Thymus (tissue), 14 donors: ENCODE measurements at places on chromosomes 11 and 22. TPM values are rescaled to one million over a fixed set of nuclear protein-coding genes. Genes with fewer than 3 reads are reported as not detected.

SHANK2 gene
- 0.14 TPM for total RNA-seq

DNA sequence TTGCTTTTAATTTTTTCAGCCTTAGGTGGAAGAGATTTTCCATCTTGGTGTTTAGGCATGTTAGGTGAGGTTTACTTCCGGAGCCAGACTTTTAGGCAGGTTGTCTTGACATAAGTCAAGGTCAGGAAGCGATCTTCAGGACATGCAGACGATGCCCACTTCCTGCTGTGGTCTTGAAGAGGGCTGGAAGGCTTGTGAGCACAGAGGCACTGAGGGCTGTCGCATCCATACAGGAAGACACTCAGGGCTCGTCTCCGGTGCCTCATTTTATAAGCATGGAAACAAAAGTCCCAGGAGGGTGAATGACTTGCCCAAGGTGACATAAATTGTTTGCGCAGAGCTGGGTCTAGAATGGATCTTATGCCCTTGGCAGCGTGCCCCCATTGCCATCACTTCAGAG, 30.8 kb downstream of the MARK2 start:
- DNase-seq = peak; percentile 75
- H3K4me1 ChIP-seq = peaks cover 69% of the 10 kb centered on the region
- peak overlapping the region; percentile 6 for H3K27ac ChIP-seq
- peaks cover 10% of the 10 kb centered on the region for H3K36me3 ChIP-seq
- no peaks in the 10 kb centered on the region for H3K27me3 ChIP-seq

CLDN5 gene
- 8.9 TPM for total RNA-seq

DNA sequence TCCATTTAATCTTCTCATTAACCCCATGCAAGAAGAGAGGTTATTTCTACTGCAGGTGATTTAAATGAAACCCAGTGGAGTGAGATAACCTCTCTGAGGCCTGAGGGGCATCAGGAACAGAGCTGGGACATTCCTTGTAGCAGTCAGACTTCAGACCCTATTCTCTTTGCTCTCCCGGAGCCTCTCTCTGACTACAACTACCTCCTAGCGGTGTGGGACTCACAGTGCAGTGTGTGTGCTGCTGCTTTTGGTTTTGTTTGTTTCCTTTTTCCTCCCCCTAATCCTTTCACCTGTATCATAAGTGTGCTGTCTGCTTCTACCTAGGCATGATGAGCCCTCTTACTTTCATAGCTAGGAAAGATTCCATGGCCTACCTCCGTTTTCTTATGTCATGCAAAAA, 769.6 kb downstream of the NTM start:
- H3K4me1 ChIP-seq = no peaks in the 10 kb centered on the region
- no peak for DNase-seq
- no peaks in the 10 kb centered on the region for H3K36me3 ChIP-seq
- no peak overlapping the region for H3K27ac ChIP-seq
- H3K27me3 ChIP-seq = no peaks in the 10 kb centered on the region

HSPB2 gene
- total RNA-seq = 0.19 TPM

SELENOO gene
- total RNA-seq = 17.4 TPM

KCNE3 gene
- 2.9 TPM for total RNA-seq

DNA sequence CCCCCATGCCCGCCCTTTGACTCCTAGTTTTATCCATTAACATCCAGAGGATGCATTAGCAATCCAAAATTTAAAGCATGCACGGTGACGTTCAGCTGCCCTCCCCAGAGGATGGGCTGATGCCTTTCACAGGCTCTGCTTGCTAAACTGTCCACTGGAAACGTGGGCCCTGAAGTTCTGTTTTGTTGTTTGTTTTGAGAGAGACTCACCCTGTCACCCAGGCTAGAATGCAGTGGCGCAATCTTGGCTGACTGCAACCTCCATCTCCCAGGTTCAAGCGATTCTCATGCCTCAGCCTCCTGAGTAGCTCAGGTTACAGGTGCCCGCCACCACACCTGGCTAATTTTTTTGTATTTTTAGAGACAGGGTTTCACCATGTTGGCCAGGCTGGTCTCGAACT, 39.3 kb downstream of the NFRKB start:
- peaks cover 11% of the 10 kb centered on the region for H3K36me3 ChIP-seq
- no peak for DNase-seq
- no peak overlapping the region for H3K4me3 ChIP-seq
- no peaks in the 10 kb centered on the region for H3K27me3 ChIP-seq
- peaks cover 9% of the 10 kb centered on the region for H3K4me1 ChIP-seq

DBX1 gene
- not detected for total RNA-seq

PNPLA5 gene
- total RNA-seq = not detected

DNA sequence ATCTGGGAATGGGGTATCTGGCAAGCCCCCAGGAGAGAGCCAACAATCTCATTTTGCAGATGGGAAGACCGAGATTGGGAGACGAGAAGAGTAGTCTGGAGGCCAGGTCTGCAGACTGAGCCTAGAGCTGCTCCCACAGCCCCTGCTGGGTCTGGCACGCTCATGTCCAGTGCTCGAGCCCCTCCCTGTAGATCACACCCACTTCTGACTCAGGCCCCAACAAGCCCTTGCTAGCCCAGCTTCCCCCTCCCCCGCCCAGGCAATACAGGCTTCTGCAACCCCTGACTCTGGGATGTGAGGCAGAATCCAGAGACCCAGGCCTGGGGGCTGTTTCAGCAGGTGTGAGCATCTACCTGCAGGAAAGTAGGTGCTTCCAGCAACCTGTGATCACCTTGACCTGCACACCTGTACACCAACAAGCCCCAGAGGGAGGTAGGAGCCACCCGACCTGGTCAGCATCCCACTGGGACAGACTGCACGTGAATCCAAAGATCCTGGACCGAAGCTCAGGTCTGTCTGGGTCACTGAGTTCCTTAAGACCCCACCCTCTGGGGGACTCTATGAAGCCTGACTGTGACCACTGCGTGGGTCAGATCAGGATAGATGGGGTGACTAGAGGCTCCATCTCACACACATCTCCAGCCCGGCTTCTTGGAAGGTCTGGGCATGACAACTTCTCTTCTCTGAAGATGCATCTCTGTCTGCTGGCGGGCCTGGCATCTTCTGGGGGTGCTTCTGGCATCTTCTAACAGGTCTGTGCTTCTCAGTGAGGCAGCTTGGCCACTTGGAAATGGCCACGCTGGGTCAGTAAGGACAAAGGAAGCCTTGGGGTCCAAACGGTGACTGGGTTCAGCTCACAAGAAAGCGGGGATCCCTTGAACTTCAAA, 29.3 kb downstream of the LINC01488 start:
- H3K4me3 ChIP-seq = no peak overlapping the region
- no peaks in the 10 kb centered on the region for H3K36me3 ChIP-seq
- no peaks in the 10 kb centered on the region for H3K27me3 ChIP-seq

HOATZ gene
- total RNA-seq = 0.19 TPM

- H3K4me3 ChIP-seq = no peak overlapping the region
- no peaks in the 10 kb centered on the region for H3K27me3 ChIP-seq
- H3K27ac ChIP-seq = no peak overlapping the region
- H3K4me1 ChIP-seq = no peaks in the 10 kb centered on the region
- no peak for DNase-seq
Observed at GRCh38 chr11:75858613-75859012, 43.6 kb downstream of the UVRAG start.

OR51T1 gene
- total RNA-seq = not detected

- H3K27ac ChIP-seq = no peak overlapping the region
- H3K4me3 ChIP-seq = no peak overlapping the region
- H3K4me1 ChIP-seq = no peaks in the 10 kb centered on the region
- no peaks in the 10 kb centered on the region for H3K36me3 ChIP-seq
Observed at GRCh38 chr11:71248251-71248570, 4.2 kb downstream of the SHANK2 start.

ATL3 gene
- 17.8 TPM for total RNA-seq
